Caco-2 (cell line): ENCODE measurements at places on chromosomes 1 and 21.

DNA sequence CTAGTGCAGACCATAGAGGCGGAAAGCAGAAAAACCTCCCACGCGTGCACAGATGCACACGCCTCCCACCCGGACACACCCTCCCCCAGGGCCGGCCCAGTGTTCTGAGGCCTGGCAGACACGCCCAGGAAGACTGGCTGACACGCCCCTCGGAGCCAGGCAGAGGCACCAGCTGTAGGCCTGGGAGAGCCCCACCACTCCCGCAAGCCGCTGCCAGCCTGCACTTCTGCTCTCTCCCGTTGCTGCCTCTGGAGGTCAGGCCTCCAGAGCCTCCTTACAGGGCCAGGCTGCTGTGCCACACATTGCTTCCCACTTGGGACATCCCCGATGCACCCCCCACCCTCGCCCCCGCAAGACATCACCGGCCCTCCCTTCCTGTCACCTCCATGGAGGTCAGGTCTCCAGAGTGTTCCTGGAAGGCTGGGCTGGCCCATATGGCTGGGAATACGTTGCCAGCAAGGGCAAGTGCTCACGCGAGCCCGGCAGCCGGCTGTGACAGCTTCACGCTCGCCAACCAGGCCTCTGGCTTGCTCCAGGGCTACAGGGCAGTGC, 40.4 kb downstream of the CASZ1 start:
- DNase-seq: peak; percentile 22

DNA sequence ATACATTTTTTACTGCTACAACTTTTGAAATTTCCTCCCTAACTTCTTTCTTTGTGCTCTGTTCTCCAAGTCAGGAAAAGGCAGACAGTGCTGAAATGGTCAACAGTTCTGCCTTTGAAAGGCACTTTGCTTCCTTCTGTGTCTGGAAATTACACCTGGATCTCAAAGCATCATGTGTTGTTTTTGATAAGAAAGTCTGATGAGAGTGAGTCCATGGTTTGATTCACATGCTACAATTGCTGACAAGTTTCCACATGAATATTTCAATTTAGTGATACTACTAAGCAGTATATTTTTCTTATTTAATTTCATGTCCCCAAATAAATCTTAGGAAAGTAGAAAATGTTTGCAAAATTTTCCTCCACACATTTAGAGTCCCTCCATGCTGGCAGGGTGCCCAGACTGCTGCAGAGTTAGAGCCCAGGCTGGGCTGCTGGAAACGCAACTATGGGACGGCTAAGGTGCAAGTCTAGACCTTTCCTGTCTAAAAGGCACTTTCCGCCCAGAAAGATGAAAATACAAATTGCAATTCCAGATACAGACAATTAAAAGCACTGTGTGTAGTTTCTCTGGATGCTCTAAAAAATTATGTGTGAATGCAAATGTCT, 96.6 kb upstream of the RUNX1 start:
- no peak for DNase-seq

DNA sequence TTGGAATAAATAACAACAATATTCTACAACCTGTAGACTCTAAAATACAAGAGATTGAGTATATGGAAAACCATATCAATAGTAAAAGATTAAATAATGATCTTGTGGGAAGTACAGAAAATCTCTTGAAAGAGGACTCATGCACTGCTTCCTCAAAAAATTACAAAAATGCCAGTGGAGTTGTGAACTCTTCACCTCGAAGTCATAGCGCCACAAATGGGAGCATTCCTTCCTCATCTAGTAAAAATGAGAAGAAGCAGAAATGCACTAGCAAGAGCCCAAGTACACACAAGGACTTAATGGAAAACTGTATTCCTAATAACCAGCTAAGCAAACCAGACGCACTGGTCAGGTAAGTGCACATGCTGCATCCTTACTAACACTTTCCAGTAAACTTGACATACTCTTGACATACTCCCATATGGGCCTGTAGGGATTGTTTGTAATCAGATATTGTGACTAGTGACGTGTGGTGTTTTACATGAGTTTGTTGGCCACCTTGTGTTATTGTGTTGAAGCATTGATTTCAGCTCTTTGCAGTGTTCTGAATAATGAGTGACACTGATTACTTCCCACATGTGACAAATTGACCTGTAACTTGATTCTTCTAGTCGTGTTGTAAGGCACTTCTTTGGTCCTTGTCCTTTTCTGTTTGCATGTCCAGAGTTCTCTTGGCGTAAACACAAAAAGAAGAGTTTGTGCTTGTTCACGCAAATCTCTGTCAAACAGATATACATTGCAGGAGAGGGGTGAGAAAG, 28.0 kb downstream of the MACO1 start:
- DNase-seq: no peak

GRCh38 chr1:226732856-226733291, 6.2 kb downstream of the ITPKB start:
- no peak for DNase-seq

GRCh38 chr1:225921734-225922709, 2.0 kb downstream of the PYCR2 start:
- DNase-seq: no peak

- DNase-seq: no peak
Measured at GRCh38 chr1:30683699-30684098, 39.7 kb downstream of the MATN1 start.

DNA sequence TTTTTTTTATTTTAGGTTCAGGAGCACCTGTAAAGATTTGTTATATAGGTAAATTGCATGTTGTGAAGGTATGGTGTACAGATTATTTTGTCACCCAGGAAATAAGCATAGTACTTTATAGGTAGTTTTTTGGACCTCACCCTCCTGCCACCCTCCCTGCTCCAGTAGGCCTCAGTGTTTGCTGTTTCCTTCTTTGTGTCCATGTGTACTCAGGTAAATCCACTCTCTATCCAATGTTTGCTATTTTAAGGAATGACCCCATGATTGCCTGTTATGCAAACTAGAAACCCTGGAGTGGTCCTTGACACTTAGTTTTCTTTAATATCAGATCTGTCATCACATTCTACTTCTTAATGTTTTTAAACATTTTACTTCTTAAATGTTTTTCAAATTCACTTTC, 33.9 kb downstream of the LHX9 start:
- DNase-seq: no peak

GRCh38 chr21:29298348-29299045, at the start of gene BACH1:
Gene BACH1 (plus strand): TSS chr21:29298922. CDS start chr21:29321281, 22,359 bp downstream.
- peak; percentile 92 for DNase-seq

DNA sequence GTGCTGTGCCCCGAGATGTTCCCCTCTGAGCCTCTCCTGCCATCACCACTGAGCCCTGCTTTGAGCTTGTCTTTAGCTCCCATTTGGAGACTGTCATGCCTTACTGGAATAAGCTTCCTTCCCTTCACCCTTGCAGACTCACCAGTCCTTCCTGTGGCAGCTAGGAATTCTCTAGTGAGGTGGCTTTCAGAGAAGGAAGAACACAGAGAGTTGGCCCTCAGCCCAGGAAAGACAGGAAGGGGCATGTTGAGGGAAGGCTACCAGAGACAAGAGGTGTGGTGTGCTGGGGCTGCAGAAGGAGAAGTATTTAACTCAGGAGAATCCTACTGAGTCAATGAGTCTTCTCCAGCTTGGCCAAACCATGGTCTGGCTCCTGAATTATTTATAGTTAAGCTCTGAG, 76.3 kb downstream of the UCK2 start:
- DNase-seq: no peak

DNA sequence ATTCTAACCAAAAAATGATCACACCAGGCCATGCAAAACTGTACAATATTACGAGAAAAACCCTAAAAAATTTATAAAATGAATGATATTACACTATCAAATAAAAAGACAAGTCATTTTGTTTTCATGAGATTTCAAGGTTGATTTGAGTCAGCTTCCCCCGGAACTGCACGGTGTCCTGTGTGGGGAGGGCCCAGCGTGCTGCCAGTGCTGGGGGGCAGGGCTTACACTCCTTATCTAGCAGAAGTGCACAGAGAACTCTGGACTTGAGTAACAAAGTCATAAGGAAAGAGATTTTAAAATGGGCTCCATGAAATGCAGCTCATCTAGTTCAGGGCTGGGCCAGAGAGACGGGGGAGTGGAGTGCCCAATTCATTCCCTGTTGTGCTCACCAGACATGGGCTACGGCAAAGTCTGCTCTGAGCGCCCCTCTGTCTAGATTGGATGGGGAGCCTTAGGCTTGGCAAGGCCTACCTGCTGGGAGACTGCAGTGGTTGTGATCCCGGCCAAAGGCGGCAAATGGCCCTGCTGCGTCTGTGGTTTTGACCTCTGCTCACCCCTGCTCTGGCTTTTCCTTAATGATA, 50.1 kb downstream of the COQ8A start:
- DNase-seq: no peak

DNA sequence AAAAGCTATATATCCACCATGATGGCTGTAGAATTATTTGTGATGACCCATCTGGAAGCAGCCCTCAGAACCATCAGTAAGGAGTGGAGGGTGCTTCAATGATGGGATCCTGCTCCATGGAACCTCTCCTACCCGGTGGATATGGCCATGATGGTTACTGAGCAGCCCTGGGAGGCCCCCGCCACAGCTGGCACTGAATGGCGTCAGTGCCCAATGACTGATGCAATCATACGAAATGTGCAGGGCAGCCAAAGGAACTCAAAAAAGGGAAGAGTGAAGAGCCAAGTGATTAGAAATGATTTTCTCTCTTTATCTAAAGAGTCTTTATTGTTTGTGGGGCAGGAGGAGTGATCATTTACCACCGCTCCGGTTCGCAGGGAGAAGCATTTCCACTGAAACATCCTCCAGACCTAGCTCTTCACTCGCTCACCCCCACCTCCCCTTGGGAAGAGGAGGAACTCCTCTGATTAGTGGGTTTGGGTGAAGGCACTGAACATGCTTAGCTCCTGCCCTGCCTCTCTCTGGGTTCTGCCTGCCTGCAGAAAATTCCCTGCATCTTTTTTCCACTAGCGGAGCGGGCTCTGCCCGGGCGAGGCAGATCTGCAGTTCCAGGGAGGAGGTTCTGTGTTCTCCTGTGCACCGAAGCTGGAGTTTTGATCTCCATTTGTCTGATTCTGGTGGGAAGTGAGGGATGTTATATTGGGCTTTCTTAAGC, 260.3 kb downstream of the GRIK3 start:
- DNase-seq: no peak

DNA sequence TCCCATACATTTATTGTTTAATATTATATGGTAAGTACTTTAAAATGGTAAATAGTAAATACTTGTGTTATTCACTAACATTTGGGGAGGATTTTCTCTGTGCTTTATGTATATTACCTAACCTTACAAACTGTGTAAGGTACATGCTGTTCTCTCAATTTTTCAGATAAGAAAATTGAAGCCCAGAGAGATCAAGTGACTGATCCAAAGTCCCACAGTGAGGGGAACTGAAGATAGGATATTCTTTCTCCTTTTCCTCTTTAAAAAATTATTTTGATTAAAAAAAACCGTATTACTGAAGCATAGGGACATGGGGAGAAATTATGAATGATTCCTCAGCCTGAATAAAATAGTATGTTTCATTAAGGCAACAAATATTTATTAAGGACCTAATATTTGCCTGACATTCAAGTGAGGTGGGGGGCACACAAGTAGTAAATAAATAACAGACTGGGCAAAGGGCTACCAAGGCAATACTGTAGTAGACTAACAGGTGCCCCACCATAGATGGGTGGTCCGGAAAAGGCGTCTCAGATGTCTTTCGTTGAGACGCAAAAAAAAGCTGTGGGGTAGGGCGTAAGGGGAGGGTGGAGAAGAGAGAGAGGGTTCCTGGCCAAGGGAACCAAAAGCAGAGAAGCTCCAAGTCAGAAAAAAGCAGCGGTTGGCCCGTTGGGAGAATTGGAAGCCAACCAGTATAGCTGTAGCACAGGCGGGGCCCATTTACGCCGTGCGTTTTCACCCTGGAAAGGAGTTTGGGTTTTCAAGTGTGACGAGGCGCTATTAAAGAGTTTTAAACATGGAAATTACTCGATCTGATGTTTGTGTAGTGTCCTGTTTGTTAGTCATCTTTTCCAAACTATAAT, 944 bp upstream of the AGO3 start:
- DNase-seq: no peak

DNA sequence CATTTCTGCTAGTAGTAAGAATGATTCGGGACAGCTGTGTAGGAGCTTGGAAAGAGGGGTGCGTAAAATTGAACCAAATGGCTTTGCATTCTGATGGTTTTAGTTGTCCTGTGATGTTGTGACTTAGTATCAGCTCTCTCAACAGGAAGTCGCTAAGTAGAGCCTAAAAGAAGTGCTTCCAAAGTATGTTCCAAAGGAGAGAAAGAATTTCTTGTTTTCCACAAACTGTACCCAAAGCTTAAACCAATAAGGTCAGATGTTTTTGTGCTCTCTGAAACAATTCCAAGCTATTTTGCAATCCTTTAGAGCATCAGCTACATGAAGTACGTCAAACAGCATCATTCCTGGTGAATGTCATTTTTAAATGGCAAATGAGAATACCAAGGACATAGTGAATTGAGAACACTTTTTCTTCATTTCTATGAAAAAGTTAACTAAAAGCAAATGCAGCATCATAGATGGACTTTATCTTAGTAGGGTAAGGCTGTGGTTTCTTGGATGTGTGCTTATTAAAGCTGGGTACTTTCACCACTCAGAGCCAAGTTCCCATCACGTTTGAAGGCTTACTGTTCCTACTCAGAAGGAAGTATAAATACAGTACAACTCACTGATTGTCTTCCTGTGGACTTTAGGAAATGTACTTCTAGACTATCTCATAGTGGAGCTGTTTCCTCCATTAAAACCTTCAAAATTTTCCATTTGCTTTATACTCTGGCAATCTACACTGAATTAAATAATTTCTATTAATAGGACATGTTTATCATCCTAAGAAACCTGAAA, 148.6 kb downstream of the C1orf21 start:
- DNase-seq: no peak

DNA sequence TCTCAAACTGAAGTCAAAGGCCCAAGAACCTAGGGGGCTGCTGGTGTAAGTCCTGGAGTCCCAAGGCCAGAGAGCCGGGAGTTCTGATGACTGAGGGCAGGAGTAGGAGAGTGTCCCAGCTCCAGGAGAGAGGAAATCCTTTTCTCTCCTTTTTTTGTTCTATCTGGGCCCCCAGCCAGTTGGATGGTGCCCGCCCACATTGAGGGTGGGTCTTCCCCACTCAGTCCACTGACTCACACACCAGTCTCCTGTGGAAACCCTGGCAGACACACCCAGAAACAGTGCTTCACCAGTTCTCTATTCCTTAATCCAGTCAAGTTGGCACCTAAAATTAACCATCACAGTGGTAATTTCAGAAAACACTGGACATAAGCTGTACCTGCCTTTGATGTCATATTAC, 12.7 kb upstream of the WDR26 start:
- no peak for DNase-seq

DNA sequence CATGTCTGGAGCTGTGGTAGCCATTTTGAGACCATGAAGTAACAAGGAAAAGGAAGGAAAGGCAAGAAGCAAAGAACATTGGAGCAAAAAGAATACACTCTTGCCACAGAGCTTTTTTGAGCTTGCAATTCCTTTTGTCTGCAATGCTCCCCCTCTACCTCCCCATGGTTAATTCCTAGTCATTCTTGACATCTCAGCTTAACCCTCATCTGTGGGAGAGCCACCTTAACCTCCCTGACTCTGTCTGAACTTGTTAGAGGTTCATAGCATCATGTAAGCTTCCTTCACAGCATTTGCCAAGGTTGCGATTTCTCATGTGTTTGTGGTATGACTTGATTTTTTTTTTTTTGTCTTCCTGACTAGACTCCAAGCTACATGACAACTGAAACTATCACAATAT, 564.1 kb upstream of the PLXNA2 start:
- DNase-seq: no peak
